A172 (cell line): ENCODE measurements at places on chromosomes 4 and X. TPM values are rescaled to one million over a fixed set of nuclear protein-coding genes. Genes with fewer than 3 reads are reported as not detected.

GRCh38 chr4:7359400-7360062 is 75.2 kb downstream of the PSAPL1 start:
- DNase-seq, result no peak

DNA sequence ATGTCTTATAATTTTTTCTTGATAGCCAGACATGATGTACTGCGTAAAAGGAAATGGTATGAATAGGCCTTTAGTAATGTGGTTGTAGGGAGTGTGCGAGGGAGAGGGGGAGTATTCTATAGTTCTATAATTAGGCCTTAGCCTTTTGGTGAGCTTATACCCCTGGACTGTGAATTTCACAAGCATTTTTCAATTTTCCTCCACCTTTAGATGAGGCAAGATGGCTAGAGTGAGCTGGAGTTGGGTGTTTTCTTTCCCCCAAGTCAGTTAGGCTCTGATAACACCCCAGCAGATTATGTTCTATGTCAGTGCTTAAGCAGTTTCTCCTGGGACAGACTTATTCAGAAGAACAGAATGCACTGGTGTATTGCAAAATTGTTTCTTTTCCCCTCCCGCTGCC is 210.2 kb upstream of the NPY2R start:
- DNase-seq, result no peak

DNA sequence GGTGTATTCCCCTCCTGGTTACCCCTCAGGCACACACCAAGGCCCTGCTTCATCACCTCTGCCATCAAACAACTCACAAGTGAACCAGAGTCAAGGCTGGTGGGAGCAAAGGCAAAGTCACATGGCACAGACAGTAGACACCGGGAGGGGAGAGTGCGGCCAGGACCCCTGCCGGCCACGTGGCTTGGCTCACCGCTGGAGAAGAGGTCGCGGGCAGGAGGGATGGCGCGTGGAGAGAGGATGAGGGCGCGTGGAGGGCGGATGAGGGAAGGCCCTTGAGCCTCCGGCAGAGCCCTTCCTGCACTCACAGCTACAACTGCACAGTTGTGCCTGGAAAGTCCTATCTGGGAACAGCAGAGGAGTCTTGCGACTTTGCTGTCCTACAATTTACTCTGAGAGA is 104.2 kb upstream of the ADRA2C start:
- DNase-seq, result no peak

GRCh38 chrX:25020391-25020904 is 4.7 kb upstream of the ARX start:
- no peak for DNase-seq

GRCh38 chr4:24890561-24891126 is 22.2 kb downstream of the CCDC149 start:
- DNase-seq, result no peak

DNA sequence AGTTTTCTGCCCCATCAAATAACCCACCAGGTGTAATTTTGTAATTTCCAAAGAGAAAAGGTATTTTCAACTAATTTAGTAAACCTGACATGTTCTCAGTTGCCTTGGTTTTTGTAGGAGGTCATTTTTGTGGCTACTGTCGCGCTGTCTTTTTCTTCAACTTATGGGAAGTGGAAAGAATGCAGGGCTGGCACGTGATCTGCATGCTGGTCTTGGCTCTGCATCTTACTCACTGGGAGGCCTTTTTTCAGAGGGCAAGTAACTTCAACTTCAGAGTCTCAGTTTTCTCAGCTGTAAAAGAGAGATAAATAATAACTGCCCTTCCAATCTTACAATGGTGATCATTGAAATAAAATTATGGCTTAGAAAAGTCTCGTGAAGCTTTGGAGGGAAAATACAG is 109.9 kb upstream of the SMIM10 start:
- no peak for DNase-seq

GRCh38 chrX:3521396-3521795 is 174.9 kb upstream of the MXRA5 start:
- DNase-seq, result no peak

- no peak for DNase-seq
Observed at GRCh38 chr4:179278647-179279046, 1836.4 kb upstream of the AGA start.

- no peak for DNase-seq
Observed at GRCh38 chrX:102185967-102186720, 29.0 kb upstream of the TCP11X1 start.

DNA sequence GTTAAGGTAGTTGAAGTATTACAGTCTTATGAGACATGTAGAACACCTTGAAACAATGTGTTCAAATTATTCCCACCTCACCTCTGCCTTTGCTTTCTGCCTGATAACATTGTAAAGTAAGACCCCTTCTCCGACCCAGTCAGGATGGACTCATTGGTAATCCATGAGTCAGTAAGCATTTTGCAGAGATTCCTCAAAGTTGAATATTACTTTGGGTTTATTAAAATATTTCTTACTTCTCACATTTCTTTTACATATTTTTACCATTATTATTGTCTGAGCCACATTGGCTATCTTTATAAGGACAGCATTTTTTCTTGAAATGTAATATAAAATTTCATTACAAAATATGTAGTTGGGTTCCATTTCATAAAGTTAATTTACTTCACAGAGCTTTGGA is 201.6 kb downstream of the BMPR1B start:
- DNase-seq, result no peak

- no peak for DNase-seq
Observed at GRCh38 chr4:78627966-78628678, 76.6 kb downstream of the ANXA3 start.

GRCh38 chr4:40525752-40526598 is 103.7 kb downstream of the RBM47 start:
- peak; percentile 67 for DNase-seq

DNA sequence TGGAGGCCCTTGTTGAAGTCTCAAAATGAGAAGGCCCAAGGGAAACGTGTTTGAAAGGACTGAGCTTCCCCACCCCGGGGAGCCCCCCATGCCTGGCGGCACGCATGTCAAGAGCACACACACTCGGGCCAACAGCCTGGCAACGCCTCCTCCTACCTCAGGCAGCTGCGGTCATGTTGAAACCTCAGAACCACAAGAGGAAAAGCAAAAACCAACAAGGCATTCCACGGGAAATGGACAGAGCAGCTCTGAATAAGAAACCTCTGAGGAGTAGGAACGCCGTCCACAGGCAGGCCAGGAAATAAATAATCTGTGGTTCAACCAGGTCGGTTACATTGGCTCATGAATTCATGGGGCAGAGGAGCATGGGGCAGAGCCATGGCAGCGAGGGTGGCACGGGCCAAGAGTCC is 95.7 kb upstream of the AFAP1 start:
- peak; percentile 87 for DNase-seq

- DNase-seq, result no peak
Observed at GRCh38 chr4:26858035-26858918, 2.4 kb upstream of the STIM2 start.

DNA sequence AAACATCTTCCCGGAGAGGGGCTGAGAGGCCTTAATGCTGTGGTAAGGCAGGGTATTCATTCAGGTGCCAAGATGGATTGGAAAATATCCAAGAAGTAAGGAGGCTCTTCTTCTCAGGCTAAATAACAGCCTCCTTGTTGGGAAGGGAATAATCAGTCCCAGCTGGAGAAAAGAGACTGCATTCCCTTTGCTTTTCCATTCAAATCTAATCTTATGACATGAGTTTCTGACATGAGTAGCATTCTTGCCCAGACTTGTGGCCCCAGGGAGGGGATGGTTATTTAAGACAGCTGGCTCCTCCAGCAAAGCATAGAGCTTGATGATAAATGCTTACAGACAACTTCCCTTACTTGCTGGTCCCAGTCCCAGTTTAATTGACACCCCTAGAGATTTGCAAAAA is 98.3 kb downstream of the DCLK2 start:
- peak; percentile 44 for DNase-seq

DNA sequence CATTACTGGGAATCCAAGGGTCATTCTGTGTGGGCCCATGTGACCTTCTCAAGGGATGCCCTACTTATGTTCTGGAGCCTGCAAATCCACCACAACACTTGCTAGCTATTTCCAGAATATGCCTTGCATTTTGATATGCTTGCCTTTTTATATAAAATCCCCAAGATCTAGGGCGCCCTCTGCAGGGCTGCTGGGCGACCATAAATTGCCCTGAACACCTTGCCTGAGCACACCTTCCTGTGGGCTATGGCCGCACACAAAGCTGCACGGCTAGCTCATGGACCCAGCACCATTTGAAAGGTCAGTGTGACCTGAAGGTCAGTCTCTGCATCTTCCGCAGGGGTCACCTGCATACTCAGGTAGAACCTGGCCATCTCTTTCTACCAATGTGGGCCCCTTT is 311.7 kb downstream of the NLGN4X start:
- no peak for DNase-seq

DNA sequence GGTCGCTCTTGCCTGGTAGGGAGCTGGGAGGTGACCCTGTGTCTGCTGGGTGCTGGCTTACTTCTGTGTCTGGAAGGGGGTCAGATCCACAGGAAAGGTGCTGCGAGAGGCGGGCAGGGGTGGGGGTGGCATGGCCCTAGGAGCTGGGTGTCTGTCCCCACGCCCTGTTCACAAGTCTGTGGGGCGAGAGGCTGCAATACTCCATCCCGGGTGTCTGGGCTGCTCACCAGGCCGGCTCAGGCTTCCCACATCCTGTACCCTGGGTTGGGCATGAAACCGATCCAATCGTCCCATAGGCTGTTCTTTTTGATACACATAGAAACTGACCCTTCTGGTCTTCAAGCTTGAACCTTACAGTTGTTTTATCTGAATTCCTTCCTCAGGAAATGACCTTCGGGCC is 993 bp upstream of the CTAG2 start:
- DNase-seq, result no peak

- no peak for DNase-seq
Observed at GRCh38 chr4:110487873-110488272, 11.9 kb downstream of the ENPEP start.

GRCh38 chrX:15678339-15678738 is 13.7 kb upstream of the CLTRN start:
- DNase-seq, result no peak

Gene DCAF16
- 26.8 and 32.1 TPM in 2 replicates for total RNA-seq

Gene SLC26A1
- 0.41 TPM in 1 of 2 replicates, not detected in the other for total RNA-seq

Gene RIPPLY1
- 0.10 TPM in 1 of 2 replicates, not detected in the other for total RNA-seq

Gene GUCY1A1
- 0.05 and 2.9 TPM in 2 replicates for total RNA-seq

Gene KIF4A
- total RNA-seq, result 44.8 and 51.2 TPM in 2 replicates

Gene GPR143
- total RNA-seq, result 0.98 and 1.4 TPM in 2 replicates

Gene MAP3K15
- 0.86 and 1.4 TPM in 2 replicates for total RNA-seq

Gene P2RY10
- total RNA-seq, result not detected in 2 replicates

Gene GJB1
- total RNA-seq, result not detected in 2 replicates
